GM12878 (cell line): ENCODE measurements at places on chromosomes 1 and 21.

- DNase-seq: no peak
These were observed 96.2 kb downstream of the RGS2 start for GRCh38 chr1:192905049-192905448.

GRCh38 chr1:184300446-184300845 lies 86.4 kb upstream of the C1orf21 start:
- no peak for DNase-seq

- DNase-seq: no peak
These were observed 264.5 kb downstream of the TTLL7 start for GRCh38 chr1:83734420-83734819.

DNA sequence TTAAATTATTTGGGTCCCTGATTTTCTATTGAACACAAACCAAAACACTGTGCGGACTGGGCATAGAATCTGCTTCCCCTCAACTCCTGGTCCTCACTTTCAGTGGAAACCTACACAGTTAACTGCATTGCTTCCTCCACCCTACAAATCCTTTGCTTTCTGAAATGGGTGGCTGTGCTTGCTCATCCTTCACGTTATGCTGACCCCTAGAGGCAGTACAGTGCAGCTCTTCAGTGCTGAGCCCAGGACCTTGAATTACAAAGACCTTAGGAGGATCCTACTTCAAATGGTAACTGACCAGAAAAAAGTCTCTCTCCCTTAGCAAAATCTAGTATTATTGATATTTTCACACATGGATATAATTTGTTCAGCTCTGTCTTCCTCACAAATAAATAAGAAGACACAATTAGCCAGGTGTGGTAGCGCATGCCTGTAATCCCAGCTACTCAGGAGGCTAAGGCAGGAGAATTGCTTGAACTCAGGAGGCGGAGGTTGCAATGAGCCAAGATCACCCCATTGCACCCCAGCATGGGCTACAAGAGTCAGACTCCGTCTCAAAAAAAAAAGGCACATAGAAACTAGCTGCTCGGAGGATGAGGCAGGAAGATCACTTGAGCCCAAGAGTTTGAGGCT lies 63.4 kb upstream of the L1TD1 start:
- DNase-seq: no peak

- no peak for DNase-seq
These were observed 27.6 kb upstream of the PKP1 start for GRCh38 chr1:201255479-201256362.

DNA sequence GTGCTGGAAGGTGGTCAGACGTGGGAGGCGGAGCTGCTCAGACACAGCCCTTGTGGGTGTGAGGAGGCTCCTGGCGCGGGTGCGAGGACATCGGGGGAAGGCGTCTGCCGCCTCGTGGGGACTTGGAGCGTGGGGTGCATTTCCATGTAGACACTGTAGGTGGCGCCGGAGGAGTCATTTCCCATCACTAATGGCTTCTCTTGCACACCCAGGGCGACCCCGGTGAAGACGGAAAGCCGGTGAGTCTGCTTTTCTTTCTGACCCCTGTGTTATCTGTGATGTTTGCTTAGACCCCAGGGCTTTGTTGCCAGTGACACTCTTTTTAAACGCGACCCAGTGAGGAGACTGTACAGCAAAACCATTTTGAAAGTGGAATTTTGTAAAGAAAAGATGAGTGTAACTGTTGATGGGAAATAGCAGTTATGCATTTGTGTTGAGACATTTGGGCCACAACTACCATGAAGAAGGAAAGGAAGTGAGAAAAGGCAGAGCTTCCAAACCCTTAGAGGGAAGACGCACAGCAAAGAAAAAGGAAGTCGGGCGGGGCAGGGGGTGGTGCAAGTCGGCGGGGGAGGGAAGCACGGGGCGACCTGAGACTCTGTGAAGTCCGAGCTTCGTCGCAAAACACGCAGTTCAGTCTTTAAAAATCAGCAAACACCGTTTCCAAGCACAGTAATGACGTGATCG lies 64.0 kb downstream of the SLC19A1 start:
- DNase-seq: no peak

DNA sequence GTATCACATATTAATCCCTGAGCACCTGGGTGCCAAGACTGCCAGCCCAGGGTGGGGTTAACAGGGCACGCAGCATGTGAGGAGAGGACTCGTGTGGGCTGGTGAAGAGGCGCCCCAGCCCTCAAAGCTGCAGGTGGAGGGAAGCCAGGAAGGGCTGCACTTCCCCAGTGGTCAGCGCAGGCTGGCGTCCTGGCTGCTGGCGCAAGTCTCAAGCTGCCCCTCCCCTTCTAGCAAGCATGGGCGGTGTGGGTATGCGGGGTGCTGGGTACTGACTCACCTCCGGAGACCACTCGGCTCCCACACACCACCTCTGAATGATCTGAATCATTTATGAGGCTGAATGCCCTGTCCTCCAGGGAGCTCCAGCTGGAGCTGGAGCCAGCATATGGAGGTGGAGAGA lies 44.0 kb downstream of the EIF2D start:
- no peak for DNase-seq

- DNase-seq: no peak
These were observed 43.9 kb upstream of the APOBEC4 start for GRCh38 chr1:183696981-183697380.
